Stimulated activated CD8-positive, alpha-beta memory T cell treated with anti-CD3 and anti-CD28 coated beads, Interleukin-15, amount 100 ng/mL, for 48 hours (primary cell): ENCODE measurements at places on chromosomes 16 and 17.

DNA sequence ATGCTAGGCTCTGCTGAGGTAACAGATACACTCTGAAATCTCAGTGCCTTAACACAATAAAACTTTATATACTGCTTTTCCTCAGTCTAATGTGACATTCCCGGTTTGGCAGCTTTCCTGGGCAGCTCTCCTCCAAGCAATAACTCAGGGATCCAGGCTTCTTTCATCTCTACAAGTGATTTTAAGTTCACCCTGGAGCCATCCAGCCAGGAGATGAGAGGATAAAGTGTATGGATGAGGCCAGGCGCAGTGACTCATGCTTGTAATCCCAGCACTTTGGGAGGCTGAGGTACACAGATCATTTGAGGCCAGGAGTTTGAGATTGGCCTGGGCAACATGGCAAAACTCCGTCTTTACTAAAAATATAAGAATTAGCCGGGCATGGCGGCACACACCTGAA is 147.2 kb downstream of the UTP18 start:
- no peak for DNase-seq

DNA sequence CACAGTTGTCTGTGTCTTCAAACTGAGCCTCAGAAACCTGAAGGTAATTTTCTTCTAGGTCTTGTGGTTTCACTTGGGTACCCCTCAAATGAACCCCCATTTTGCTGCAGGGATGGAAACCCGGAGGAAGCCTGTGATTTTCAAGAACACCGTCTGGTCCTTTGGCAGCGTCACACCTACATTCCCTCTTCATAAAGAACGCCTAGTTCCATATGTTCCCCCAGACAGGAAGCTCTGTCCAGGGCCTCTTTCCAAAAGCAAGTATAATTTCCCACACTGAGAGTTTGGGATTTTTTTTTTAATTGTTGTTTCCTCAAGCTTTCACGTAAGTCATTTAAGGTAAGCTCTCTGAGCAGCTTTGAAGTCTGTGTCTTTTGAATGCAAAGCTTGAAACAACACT is 515.0 kb downstream of the TMEM114 start:
- no peak for DNase-seq

DNA sequence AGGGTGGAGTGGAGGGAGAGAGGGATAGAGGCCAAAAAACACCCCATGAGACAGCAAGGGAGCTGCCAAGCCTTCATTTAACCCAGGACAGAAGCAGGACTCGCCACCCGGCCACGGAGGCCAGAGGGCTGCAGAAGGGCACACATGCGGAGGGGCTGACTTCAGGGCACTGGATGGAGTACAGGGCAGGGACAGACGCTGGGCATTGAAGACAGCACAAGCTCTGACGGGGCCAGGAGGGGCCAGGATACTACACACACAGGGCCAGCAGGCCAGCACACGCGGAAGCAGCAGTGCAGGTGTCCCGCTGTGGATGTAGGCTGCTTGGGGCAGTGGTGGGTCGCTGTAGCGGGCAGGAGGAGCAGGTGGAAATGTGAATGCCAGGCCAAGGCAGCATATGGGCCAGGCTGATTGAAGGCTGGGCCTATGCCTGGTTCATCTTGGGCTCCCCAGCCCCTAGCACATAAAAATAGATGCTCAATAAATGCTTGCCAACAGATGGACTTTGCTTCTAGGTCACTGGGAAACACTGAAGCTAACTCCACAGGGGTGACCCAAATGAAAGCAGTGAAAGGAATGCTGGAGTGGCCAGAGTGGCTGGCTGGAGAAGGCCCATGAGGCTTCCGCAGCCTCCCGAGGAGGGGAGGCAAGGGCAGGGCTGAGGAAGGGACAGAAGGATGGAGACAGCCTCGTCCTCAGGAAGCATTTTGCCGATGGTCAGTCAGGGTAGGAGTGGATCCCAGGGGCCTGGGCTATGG is 61.6 kb downstream of the GNA13 start:
- DNase-seq = no peak

GRCh38 chr17:72534776-72535175 is 414.0 kb downstream of the SOX9 start:
- no peak for DNase-seq

GRCh38 chr17:60369727-60370126 is 22.2 kb downstream of the USP32 start:
- DNase-seq = no peak

DNA sequence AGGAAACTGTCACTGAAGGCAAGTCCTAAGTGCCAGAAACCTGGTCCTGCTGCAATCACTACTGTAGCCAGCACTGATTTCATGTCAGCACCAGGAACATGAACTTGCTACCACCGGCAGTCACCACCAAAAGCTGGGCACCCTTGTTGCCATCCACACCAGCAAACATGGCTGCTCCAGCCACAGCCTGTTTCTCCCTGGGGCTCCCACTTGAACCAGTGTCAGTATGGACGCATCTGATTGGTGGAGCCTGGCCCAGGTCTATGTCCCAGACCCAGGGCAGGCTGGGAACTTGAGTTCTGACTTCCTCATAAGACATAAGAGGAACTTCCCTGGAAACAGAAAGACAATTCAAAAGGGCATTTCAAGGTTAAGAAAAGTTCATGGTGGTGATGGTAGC is 56.5 kb downstream of the COPRS start:
- DNase-seq = no peak

DNA sequence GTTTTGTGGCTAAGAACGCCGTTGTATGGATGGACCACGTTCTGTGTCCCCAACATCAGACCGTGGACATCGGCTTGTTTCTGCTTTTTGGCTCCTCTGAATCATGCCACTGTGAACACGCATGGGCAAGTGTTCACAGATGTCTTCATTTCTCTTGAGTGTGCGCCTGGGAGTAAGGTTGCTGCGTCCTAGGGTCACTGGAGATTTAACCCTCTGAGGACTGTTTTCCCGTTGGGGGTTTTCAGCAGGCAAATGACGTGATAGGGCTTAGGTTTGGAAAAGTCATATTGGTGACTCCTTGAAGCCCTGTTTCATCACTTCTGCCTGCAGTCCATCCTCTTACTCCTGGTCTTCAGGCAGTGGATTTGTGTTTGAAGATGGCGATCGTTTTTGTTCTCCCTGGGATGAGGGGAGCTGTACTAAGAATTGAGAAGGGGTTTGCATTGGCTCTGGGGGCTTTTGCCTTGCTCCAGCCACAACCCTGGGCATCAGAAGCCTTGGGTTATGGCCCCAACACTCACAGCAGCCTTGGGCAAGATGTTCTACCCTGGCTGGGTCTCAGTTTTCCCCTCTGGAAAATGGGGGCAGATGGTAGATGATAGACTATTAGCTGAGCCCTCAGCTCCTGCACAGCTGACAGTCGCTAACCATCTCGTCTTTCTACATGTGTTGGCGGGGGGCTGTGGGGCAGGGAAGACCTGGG is 67.2 kb upstream of the CIBAR2 start:
- no peak for DNase-seq

DNA sequence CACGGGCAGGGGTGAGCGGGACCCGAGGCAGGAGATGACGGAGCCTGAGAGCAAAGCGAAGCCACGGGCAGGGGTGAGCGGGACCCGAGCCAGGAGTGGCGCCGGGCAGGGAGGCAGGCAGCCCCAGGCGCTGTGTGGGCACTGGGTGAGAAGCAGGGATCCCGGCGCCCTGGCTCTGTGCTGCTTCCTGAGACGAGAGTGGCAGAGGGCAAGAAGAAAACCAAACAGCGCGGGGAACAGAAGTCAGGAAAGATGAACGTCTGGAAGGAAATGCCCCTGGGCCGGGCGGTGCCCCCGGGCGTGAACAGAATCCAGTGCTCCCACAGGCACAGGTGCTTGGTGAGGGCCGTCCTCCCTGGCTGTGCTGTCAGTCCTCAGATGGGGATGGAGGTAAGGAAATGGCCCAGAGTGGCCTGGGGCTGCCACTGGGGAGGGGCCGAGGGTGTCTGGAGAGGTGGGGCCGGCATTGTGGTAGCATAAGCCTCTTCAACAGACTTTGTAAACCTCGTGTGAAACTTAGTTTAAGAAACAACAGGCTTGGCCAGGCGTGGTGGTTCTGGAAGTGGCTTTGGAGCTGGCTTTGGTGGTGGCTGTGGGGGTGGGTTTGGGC is 9.8 kb downstream of the ASPSCR1 start:
- DNase-seq = no peak

DNA sequence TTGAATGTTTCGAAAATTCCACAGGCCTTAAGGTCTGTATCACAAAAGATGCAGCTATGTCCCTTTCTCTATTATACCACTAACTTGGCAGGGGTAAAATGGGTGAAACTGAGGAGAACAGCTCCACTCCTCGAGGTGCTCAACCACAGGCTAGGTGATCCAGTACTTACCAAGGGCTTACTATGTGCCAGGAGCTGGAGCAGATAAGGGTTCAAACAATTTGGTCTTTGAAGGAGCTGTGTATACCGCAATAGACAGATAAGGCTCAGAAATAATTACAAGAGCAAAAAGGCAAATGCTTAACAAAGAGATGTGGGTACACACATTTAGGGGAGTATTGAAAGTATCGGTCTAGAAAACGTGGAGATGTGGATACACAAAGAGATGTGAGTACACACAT is 1.5 kb downstream of the XPO6 start:
- no peak for DNase-seq

DNA sequence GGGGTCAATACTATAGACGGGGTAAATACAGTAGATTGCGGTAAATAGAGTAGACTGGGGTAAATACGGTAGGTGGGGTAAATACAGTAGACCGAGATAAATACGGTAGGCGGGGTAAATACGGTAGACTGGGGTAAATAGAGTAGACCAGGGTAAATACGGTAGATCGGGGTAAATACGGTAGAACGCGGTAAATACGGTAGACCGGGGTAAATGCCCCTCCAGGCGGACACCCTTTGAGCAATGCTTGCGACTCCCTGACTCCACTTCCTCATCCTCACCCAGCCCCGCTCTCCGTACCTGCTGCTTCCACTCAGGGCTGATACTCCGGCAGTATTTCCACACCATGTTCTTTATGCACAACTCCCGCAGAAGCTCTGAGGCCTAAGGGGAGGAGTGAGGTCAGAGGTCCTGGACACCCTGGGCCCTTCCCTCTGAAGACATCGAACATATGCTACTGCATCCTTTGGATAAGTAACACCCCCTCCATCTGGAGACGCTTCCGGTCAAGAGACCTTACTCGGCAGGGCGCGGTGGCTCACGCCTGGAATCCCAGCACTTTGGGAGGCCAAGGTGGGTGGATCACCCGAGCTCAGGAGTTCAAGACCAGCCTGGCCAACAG is 13.3 kb upstream of the CRK start:
- no peak for DNase-seq

DNA sequence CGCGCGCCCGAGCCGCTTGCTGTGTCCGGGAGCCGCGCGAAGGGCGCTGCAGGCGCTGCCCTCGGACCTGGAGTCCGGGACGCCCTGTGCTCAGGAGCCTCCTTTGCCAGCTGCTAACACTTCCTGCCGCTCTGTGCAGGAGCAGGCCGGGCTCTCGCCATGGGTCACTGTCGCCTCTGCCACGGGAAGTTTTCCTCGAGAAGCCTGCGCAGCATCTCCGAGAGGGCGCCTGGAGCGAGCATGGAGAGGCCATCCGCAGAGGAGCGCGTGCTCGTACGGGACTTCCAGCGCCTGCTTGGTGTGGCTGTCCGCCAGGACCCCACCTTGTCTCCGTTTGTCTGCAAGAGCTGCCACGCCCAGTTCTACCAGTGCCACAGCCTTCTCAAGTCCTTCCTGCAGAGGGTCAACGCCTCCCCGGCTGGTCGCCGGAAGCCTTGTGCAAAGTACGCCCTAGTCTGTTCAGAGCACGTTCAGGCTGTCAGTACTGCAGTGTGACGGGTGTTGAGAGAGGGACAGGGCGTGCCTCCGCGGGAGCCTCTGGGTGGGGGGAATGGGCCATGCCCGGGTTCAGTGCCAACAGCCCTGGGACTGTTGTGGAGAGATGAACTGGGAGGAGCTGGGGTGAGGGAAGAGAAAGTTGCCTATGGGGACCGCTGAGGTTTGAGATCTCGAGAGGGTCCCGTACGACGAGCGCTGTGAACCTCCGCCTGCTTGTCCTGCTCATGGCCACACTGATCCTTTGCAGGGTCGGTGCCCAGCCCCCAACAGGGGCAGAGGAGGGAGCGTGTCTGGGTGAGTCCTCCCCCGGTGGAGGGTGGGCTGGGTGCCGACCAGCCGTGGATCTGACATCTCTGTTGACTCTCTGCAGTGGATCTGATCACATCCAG is 1.3 kb downstream of the ZNF276 start:
- peak; percentile 58 for DNase-seq

GRCh38 chr17:32803544-32803943 is 73.4 kb downstream of the MYO1D start:
- no peak for DNase-seq

DNA sequence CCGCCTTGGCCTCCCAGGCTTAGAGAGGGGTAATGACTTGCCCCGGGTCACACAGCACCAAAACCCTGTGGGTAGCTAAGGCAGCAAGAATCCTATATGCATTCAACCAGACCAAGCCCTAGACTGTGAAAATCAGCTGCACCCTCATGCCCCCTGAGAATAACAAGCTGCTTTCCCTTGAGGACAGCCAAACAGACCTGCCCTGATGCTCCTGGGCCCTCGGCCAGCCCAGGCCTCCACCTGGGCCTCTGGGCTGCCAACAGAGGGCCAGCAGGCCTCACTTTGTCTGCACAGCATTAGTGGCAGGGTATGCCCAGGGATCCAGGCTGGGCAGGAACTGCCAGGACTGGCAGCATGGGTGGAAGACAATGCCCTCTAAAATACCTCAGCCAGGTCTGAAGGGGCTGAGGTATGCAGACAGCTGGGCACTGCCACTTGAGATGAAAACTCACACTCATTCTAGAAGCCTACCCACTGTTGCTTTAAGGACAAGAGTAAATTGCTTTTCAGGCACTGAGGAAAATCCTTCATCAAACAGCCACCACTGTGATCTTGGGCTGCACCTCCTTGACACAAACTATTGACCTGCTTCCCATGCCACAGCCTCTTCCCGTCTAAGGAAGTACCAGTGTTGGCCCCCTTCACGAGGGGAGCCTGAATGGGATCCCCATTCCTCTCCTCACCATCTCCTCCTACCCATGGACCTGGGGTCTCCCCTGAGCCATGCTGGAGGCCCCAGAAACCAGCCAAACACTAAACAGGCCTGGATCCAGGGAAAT is 8.8 kb downstream of the ST3GAL2 start:
- DNase-seq = no peak

DNA sequence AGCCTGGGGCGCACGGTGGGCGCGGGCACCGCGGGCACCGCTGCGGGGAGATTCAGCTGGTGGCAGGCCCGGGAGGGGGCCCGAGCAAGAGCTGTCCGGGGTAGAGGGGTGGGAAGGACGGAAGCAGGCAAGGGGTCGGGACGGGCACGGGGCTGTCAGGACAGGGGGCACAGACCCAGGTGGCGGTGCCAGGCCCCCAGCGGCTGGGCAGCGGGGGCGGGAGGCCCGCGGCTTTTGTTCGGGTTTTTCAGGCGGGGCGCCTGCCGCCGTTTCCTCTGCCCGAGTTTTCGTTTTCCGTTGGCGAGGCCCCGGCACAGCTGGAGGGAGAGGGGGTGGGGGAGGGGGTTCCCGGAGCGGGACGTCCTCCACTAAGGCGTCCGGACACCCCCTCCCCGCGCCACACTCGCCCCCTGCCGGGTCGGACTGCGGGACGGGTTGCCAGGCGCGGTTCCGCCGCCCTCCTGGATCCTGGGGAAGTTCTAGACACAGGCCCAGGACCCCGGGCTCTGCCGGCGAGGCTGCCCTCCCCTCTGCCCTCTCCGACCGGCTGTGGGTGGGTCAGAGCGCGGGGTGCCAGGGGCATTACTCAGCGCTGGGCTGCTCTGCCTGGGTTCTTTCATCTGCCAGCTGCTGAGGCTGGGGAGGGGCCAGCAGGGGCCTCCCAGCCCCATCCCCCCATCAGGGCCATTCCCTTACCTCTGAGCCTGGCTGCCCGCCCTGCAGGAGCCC is 543 bp downstream of the ARHGAP23 start:
- no peak for DNase-seq

GRCh38 chr17:34665150-34665806 is 85.9 kb downstream of the TMEM132E start:
- DNase-seq = no peak

GRCh38 chr17:67499685-67500084 is 122.6 kb downstream of the PITPNC1 start:
- DNase-seq = no peak
